ENCODE measurements at places on chromosomes 6 and 20. TPM values are rescaled to one million over a fixed set of nuclear protein-coding genes. Genes with fewer than 3 reads are reported as not detected.

The SLC17A2 gene
- not detected for total RNA-seq

The PMEPA1 gene
- 2.7 TPM for total RNA-seq

The SPATA25 gene
- 1.4 TPM for total RNA-seq

The SYNDIG1 gene
- 3.2 TPM for total RNA-seq

The DNMT3B gene
- total RNA-seq: 2.9 TPM

The BACH2 gene
- total RNA-seq: under 0.01 TPM

The KIAA1755 gene
- total RNA-seq: 10.0 TPM

The MAP3K7 gene
- total RNA-seq: 26.7 TPM

The MAPK13 gene
- 2.8 TPM for total RNA-seq

The UBE2V1 gene
- 58.1 TPM for total RNA-seq

The CD109 gene
- total RNA-seq: 25.8 TPM

The FAM83B gene
- not detected for total RNA-seq

The PRR18 gene
- total RNA-seq: not detected

The MACROD2 gene
- total RNA-seq: 0.56 TPM

The TFAP2B gene
- not detected for total RNA-seq

The BMP2 gene
- 8.8 TPM for total RNA-seq

The ECT2L gene
- under 0.01 TPM for total RNA-seq

The KIAA0408 gene
- total RNA-seq: 2.4 TPM

The HCK gene
- not detected for total RNA-seq

The HLA-G gene
- total RNA-seq: not detected

The FOXS1 gene
- total RNA-seq: 15.7 TPM

The ACTL10 gene
- total RNA-seq: 2.6 TPM

The PGBD1 gene
- total RNA-seq: 4.1 TPM

The NKX2-4 gene
- total RNA-seq: not detected

The VNN1 gene
- 0.19 TPM for total RNA-seq

The PXMP4 gene
- total RNA-seq: 6.9 TPM

The TREML1 gene
- total RNA-seq: not detected

The RAB44 gene
- total RNA-seq: not detected

The SPATS1 gene
- total RNA-seq: not detected

The KCNG1 gene
- total RNA-seq: not detected

The CD93 gene
- 13.4 TPM for total RNA-seq

The RBCK1 gene
- 54.6 TPM for total RNA-seq

The POU3F2 gene
- under 0.01 TPM for total RNA-seq

The GTSF1L gene
- total RNA-seq: not detected

The ENPP1 gene
- 1.9 TPM for total RNA-seq

The KIF3B gene
- 42.0 TPM for total RNA-seq

The PHACTR1 gene
- 1.2 TPM for total RNA-seq

The KCNQ5 gene
- 6.7 TPM for total RNA-seq

All from aortic smooth muscle cell (primary cell).